ENCODE measurements at places on chromosomes 5 and 9. TPM values are rescaled to one million over a fixed set of nuclear protein-coding genes. Genes with fewer than 3 reads are reported as not detected.

The PROB1 gene
- 1.9 TPM for total RNA-seq

The ARID3C gene
- not detected for total RNA-seq

The LURAP1L gene
- total RNA-seq: 10.3 TPM

The NTNG2 gene
- 2.0 TPM for total RNA-seq

The QRFP gene
- total RNA-seq: not detected

The DRD1 gene
- total RNA-seq: 0.99 TPM

The TMEM161B gene
- 19.5 TPM for total RNA-seq

The C5orf58 gene
- not detected for total RNA-seq

The TAF11L10 gene
- total RNA-seq: not detected

The SLC46A2 gene
- 2.7 TPM for total RNA-seq

The MCCC2 gene
- 32.1 TPM for total RNA-seq

The PTGDS gene
- total RNA-seq: 89.5 TPM

The C9orf152 gene
- total RNA-seq: 0.56 TPM

The FOXD4L6 gene
- total RNA-seq: not detected

The ZNF658 gene
- total RNA-seq: 2.2 TPM

The RNF183 gene
- total RNA-seq: not detected

The CDKN2A gene
- 10.3 TPM for total RNA-seq

The GIN1 gene
- total RNA-seq: 5.6 TPM

The PCDHA1 gene
- not detected for total RNA-seq

The BAAT gene
- 0.92 TPM for total RNA-seq

The PCDHB13 gene
- 8.0 TPM for total RNA-seq

The LCN9 gene
- not detected for total RNA-seq

The FBXL7 gene
- total RNA-seq: 31.7 TPM

The INSL4 gene
- total RNA-seq: not detected

The MVB12B gene
- 18.4 TPM for total RNA-seq

The PDE6A gene
- not detected for total RNA-seq

The MLANA gene
- total RNA-seq: not detected

The KLF4 gene
- total RNA-seq: 70.6 TPM

The HTR1A gene
- total RNA-seq: not detected

The CDH18 gene
- total RNA-seq: not detected

The SKP1 gene
- total RNA-seq: 206 TPM

The PCSK5 gene
- 41.2 TPM for total RNA-seq

The PNPLA7 gene
- 21.4 TPM for total RNA-seq

The OR13C4 gene
- not detected for total RNA-seq

The LCN15 gene
- not detected for total RNA-seq

The COL5A1 gene
- 127 TPM for total RNA-seq

The MYMK gene
- not detected for total RNA-seq

The ALDOB gene
- total RNA-seq: not detected

The NIPSNAP3A gene
- total RNA-seq: 42.6 TPM

All from thoracic aorta (tissue), 2 donors.